ENCODE measurements at places on chromosomes 3 and 15. TPM values are rescaled to one million over a fixed set of nuclear protein-coding genes. Genes with fewer than 3 reads are reported as not detected.

The FBLN2 gene
- polyA plus RNA-seq = 15.9 TPM

The PPARG gene
- polyA plus RNA-seq = 5.5 TPM

The LINGO1 gene
- polyA plus RNA-seq = 0.93 TPM

The THOC7 gene
- polyA plus RNA-seq = 68.2 TPM

The PTPRG gene
- polyA plus RNA-seq = 1.6 TPM

DNA sequence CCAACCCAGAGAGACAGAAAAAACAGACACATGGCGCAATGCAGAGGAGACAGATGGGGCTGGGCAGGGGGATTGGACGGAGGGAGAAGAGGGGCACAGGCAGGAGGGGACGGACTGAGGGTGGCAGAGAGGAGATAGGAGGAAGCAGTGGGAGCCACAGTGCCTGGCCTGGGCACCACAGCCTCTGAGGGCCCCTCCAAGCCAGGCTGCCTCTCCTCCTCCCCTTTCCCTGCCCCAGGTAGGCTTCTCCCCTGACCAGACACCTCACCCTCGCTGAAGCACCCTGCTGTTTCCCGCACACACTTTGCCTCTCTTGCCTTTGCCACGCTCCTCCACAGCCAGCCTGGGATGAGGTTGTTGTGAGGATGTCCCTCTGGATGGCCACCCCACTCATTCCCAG, 84.0 kb upstream of the PRR20G start:
- peak; percentile 37 for DNase-seq

- no peak for DNase-seq
Measured at GRCh38 chr3:108947855-108948254, 5.8 kb downstream of the GUCA1C start.

- DNase-seq = no peak
Measured at GRCh38 chr15:49242820-49243219, 72.8 kb downstream of the GALK2 start.

DNA sequence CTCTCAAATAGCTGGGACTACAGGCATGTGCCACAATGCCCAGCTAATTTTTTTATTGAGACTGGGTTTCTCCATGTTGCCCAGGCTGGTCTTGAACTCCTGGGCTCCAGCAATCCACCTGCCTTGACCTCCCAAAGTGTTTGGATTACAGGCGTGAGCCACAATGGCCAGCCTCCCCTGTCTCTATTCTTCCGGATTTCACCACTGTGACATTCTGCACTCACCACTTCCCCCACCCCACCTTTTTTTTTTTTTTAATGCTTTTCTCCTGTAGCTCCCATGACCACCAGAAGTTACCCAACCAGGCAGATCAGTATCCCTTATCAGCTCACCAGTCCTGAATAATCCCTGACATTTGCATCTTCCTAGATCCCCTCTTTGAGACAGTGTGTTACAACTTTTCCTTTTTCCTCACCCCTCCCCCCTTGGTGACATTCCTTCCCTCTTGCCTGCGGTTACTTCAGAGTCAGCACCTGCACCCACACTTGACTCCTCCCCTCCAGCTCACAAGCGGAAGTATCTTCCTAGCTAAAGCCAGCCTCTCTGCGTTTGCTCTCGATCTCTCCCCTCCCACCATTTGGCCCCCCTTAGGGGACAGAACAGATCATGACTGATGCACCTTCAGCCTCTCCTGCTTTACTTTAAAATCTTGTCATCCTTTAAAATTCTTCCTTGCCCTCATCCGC, 13.5 kb upstream of the ZNF592 start:
- peak; percentile 90 for DNase-seq

DNA sequence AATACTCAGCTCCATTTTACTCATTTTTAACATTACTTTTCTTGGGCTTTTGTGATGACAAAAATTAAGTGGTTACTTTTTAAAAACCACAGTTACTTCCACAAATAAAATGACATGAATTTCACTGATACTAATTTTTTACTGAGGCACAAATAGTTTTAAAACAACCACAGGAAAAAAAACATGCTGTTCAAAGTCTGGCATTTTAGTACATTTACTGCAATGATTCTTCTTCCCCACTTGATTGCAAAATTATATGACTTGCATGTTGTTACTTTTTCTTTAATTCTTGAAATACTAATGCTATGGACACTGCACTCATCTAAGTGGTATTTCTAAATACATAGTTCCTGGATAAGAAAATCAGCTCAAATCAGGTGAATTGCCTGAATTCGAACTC, 24.8 kb upstream of the SLMAP start:
- DNase-seq = no peak

GRCh38 chr3:59514865-59515482, 465.1 kb upstream of the CFAP20DC start:
- no peak for DNase-seq

GRCh38 chr15:46858150-46858549, 859.2 kb upstream of the SEMA6D start:
- no peak for DNase-seq

- peak; percentile 90 for DNase-seq
Measured at GRCh38 chr15:90665288-90666134, 51.6 kb upstream of the BLM start.

DNA sequence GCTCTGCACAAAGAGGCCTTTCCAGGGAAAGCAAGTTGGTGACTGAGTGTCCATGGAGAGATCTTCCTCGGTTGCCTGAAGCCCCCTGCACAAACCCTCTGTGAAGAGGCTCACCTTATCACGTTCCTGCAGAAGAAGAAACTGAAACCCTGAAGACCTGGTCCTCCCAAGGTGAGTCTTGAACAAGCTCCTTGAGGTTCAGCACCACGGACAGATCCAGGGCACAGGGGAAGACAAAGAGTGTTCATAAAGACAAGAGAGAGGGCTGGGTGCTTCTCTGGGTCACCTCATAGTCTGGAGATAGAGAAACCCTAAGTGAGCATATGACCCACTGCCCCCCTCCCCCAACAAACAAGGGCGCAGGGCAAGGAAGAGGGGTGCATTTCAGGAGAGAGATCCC, 21.7 kb upstream of the TBC1D21 start:
- no peak for DNase-seq

DNA sequence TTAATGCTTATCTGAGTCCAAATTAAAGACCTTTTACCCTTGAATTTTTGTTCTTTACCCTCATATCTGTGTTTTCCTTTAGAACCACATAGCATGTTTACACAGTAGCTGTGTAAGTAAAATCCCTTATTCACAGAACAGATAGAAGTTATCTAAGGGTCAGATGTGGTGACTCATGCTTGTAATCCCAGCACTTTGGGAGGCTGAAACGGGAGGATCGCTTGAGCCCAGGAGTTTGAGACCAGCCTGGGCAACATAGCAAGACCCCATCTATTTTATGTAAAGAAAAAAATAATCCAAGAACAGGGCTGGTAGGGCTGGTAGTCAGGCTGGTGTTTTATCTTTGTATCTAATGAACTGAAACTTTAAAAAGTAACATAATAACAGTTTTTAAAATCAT, 23.2 kb downstream of the NXPE3 start:
- no peak for DNase-seq

All from spleen (tissue), 13 donors.